ENCODE measurements at places on chromosomes 1 and 21.
A peak's percentile ranks its signal among the peaks of the same experiment; 100 is the strongest.

DNA sequence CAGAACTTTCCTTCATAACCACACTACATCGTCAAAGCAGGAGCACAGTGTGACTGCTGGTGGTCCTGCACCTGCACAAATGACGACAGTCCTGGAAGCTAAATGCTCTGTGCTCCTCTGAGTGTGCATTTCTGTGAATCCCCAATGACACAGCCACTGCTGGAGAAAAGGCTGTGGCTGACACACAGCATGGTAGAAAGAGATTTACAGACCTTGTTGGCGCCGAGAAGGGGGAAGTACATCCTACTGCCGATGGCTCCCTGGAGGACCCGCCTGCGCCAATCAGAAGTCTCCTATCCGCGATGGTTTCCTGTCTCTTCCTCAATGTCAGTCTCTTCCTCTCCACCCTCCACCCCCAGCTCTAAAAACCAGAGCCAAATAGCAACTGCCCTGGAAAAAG is 115.4 kb upstream of the RAB4A start:
- DNase-seq, result no peak

DNA sequence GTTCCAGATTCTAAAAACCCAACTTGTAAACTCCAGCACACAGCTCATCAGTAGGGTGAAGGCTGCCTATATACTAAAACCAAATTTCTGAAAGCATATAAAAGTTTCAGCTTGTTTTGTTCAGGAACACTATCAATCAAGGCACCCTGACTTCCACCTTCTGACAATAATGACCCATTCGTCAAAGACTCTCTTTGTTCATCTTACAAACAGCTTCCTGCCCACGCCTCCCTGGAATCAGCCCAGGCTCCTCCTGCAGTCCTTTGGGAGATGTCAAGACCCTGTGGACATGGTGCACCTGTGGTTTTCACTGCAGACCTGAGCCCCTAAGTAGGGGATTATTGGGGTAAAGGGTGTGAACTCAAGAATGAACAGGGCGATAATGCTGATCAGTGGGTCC is 178.9 kb upstream of the CAMK1G start:
- DNase-seq, result no peak

- DNase-seq, result no peak
These were observed 14.5 kb downstream of the RAB4A start for GRCh38 chr1:229285440-229285839.

DNA sequence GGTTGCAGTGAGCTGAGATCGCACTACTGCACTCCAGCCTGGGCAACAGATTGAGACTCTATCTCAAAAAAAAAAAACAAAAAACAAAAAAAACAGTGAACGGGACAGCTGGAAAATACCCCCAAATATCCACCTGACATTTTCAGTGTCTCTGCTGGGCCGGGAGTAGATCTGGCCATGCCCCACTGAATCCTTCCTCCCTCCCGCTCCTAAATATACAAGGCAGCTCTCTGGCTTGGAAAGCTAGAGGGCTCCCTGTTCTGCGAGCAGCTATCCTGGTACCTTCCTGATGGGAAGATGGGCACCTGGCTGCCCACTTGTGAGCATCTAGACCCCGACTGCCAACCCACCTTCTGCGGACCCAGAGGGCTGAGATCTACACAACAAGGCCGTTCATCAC is 21.4 kb downstream of the SPSB1 start:
- no peak for DNase-seq

- no peak for DNase-seq
These were observed 18.6 kb downstream of the ACTL8 start for GRCh38 chr1:17773591-17774326.

GRCh38 chr1:37765916-37766664 is 1.2 kb upstream of the EPHA10 start:
- DNase-seq, result no peak

DNA sequence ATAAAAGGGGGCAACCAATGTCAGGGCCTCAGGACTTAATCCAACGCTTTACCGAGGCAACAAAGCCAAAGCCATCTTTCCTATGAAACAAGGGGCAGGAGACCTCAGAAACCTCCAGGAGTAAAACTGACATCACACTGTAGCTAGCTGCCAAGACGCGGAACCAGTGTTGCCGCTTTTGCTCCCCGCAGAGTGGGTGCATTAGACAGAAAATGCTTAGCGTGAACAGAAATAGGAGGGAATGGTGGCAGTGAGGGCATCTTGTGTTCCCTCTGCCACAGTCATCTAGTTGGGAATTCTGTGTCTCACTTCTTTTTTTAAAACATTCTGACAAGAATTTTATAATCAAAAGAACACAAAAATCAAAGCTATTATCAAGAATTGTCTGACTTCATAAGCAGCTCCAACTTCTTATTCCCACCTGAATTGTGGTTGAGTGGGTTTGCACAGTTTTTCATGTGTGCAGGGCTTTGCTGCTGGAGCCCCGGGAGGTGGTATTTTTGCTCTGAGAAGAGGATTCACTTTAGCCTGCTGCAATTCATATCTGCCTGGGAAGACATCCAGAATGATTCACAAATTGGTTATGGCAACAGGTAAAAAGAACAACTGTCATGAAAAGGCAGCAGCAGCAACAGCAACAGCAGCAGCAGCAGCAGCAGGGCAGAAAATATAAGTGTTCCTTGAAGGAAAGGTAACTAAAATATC is 82.2 kb upstream of the DIRAS3 start:
- no peak for DNase-seq

- DNase-seq, result no peak
These were observed 37.8 kb downstream of the ELK4 start for GRCh38 chr1:205593967-205594366.

DNA sequence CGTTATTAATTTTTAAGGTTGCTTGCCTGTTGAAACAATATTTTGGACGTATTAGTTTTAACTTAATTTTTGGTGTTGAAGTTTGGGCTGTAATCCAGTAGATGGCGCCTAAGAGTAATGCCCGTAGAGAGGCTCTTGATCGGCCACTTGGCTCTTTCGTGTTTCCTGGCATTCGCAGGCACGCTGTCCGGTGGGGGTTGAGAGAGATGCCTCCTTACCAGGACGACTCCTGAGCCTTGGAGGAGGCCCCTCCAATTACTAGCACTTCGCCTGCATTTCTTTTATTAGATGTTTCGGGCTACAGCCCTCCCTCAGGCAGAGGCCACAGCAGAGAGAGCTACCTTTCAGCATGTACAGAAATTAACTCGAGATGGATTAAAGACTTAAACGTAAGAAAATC is 12.0 kb downstream of the OR2M4 start:
- peak; percentile 0 for DNase-seq

GRCh38 chr1:31795801-31796621 is 19.8 kb downstream of the SPOCD1 start:
- DNase-seq, result no peak

DNA sequence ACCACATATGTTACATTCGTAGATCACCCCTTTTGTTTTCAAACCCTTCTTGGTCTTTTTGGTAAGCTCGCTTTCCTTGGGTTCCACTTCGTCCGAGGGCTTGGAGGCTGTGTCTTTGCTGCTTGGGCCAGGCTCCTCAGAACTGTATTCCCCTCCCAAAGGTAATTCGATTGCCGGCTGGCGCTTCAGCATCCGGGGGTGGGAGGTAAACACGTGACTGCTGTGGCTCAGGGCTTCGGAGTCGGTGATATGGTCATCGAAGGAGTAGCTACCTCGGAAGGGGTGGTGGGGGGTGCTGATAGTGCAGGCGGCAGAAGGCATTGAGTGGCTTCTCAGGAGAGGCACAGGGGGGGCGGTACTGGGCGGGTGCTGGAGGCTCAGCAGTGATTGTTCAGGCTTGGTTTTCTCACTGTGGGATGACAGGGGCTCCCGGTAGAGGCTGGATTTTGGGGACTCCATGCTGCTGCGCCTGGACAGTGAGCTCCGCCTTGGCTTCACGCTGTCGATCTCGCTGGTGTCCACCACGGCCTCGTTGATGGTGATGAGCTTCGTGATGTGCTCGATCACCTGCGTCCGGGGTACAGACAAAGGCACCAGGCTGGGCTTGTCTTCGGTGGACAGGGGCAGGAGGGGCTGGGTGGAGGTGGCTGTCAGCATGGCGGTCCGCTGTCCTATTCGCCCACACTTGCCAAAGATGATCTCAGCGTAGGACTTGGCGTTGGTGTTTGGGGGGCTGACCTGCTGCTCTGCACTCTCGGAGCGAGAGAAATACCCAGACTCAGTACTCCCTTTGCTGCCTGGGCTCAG is 98.6 kb upstream of the EDN2 start:
- no peak for DNase-seq

GRCh38 chr1:85268801-85269585 is 7.4 kb downstream of the BCL10 start:
- no peak for DNase-seq

GRCh38 chr1:63935553-63935952 is 161.7 kb downstream of the ROR1 start:
- no peak for DNase-seq

DNA sequence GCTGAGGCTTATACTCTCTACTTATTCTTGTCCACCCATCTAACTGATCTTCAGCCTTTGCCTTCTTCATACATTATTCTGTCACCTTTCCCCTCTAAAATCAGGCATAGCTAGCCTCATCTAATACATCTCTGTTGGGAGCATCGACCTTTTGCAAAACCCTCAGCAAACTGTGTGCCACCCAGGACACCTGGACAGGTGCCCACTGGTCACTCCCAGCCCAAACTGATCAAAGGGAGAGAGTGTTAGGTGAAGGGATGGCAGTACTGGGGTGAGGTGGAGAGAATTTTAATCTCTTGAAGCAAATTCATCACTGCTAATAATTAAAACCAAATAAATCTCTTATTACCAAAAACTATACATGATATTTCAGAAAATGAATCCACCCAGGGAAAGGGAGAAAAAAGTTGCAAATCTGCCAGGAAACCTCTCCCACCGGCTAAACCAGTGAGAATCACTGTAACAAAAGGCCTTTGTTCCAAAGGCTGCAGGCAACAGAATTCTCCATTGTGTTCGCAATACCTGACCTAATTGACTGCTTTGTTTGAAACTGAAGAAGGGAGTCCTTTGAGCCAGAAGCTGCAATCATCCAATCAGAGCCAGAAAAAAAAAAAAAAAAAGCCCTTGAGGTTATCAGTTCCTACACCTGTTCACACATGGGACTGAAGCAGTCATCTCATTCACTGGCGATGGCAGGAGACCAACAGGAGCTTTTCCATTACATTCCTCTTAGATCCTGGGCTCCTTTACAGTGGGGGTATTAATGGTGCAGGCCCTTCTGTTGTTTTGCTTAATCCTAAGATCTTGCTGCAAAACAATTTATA is 172.6 kb downstream of the APP start:
- no peak for DNase-seq

- DNase-seq, result no peak
These were observed 31.2 kb upstream of the MORC3 start for GRCh38 chr21:36288651-36289243.

DNA sequence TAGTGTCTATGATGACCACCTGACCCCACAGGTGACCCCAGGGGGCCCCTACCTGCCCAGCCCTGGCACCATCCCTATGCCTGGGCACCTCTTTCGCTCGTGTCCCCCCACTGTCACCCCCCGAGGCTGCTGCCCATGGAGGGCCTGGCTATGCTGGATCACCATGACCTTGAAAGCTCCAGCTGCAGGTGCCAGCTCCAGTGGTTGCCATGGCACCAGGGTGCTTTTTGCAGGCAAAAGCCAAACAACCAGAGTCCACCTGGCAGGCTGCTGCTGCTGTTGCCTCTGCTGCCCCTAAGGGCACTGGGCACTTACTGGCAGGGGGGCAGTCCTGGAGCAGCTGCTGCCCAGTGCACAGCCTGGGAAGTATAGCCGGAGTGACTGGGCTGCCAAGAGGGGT is 21.7 kb downstream of the ETNK2 start:
- DNase-seq, result no peak

- DNase-seq, result no peak
These were observed 182.9 kb downstream of the BACH1 start for GRCh38 chr21:29481641-29482040.

DNA sequence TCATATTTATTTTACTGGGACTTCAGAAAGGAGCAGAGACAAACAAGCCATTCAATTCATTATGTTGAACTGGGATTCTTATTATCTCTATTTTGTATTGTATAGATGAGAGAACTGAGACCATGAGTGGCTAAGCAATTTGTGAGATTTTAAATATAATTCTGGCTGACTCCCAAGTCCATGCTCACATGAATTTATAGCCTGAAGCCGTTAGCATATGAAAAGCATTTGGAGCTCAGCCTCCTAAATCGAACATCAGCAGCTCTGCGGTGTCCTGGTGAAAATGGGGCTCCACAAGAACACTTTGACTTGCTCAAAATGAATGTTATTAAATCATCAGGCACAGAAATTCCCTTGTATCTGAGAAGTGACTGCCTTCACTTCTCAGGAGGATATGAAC is 96.8 kb upstream of the DPT start:
- no peak for DNase-seq

All from renal pelvis (tissue), 12 donors.